NCI-H1417 (cell line): ENCODE measurements at places on chromosomes 6 and 20.

- no peak for DNase-seq
Measured at GRCh38 chr6:43088654-43089056, 12.5 kb downstream of the PTK7 start.

DNA sequence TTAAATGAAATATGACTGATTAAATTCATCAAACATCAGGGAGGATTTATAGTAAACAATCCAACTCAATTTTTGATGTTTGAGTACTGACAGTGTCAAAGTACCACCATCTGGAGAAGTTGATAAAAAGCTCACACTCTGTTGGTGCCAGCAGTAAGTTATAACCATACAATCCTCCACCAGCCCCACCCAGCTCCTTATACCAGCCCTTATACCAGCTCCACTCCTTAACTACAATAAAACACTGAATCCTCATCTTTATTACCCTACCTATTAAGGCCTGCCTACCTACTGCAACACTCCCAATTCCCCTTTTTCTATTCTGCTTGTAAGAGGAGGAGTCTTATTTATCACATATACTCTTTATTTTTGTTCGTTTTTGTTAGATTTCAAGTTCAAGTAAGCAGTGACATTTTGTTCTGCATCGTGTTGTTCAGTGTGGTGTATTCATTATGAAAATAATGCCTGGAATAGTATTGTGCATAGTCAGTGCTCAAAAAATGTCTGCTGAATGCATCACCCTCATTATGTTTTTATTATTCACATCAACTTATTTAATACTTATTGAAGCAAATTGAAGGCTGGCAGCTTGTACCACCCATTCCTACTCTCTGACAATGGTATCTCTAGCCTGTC, 954.7 kb upstream of the ADGRB3 start:
- no peak for DNase-seq

GRCh38 chr6:107293350-107293749, 166.0 kb downstream of the PDSS2 start:
- DNase-seq = no peak

GRCh38 chr20:62406635-62407176, 379 bp downstream of the CABLES2 start:
- peak; percentile 55 for DNase-seq

- peak; percentile 99 for DNase-seq
Measured at GRCh38 chr6:99424761-99425646, at the start of gene PNISR. Gene PNISR (minus strand): TSS chr6:99425308. CDS start chr6:99414659, 10,649 bp downstream.

- no peak for DNase-seq
Measured at GRCh38 chr6:20808439-20808838, 274.2 kb downstream of the CDKAL1 start.

- DNase-seq = no peak
Measured at GRCh38 chr6:25995507-25995906, 32.9 kb downstream of the TRIM38 start.

GRCh38 chr6:41781366-41781730, 766 bp downstream of the PRICKLE4 start:
- no peak for DNase-seq

DNA sequence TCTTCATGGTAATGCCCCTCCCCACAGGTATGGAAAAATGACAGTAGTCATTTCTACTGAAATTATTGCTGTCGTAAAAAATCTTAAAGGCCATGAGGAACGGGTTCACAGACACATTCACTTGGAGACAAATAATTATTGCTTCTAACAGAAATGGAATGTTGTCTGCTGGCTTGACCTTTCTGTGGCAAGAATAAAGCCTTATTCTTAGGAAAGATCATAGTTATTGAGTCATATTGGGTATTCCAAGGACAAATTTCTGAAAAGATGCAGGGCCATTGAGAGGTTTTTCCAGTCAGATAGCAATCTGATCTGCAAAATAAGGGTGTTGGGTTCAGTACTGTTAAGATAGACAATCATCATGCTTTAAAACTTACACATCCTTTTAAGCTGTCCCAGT, 29.2 kb downstream of the AKAP7 start:
- DNase-seq = no peak

GRCh38 chr20:58832457-58832856, 18.2 kb downstream of the GNAS-AS1 start:
- no peak for DNase-seq

GRCh38 chr6:130150906-130151305, 71.8 kb downstream of the SAMD3 start:
- no peak for DNase-seq

GRCh38 chr20:36472637-36473090, 68.7 kb upstream of the MYL9 start:
- no peak for DNase-seq

DNA sequence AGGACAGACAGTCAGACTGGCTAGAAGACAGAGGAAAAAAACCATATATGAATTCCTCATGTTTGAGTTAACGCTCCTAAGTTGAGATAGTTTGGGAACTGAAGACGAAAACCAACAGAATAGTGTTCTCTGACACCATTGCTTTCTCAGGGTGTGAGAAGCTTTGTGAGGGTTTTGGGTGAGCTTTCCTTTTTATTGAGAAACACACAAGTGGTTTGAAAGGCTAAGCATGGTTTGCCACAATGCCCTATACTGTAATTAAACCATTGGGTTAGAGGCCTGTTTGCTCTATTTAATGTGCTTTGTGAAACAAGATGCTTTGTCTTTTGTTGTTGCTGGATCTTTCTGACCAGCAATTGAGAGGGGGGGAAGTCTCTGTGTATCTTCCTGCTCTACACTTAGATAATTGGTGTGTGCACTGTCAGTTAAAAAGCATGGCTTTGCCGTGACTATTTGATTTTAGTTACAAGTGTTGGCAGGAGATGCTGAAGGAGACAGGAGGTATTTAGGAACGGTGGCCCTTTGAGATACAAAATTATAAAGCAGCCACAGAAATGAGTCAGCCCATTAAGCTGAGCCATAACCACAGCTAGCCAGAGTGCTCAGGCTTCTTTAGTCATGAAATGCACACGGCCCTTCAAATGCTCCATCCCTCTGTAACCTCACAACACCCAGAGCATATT, 273.0 kb upstream of the PREP start:
- peak; percentile 87 for DNase-seq

DNA sequence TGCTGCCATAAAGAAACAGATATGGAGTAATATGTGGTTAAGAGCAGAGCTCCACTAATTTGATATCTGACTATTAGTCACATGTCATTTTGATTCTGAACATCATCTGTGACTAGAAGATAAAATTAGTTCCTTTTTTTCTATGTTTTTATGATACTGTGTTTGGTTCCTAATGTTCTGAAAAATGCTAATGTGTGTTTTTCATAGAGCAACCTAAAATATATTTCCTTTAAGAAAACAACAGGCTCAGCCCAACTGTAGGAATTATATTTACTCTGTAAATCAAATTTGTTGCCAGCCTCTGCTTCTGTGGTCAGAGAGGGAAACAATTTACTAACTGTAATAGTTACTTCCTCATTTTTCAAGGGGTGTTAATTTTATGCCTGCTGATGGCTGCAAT, 33.3 kb upstream of the TXLNB start:
- no peak for DNase-seq

DNA sequence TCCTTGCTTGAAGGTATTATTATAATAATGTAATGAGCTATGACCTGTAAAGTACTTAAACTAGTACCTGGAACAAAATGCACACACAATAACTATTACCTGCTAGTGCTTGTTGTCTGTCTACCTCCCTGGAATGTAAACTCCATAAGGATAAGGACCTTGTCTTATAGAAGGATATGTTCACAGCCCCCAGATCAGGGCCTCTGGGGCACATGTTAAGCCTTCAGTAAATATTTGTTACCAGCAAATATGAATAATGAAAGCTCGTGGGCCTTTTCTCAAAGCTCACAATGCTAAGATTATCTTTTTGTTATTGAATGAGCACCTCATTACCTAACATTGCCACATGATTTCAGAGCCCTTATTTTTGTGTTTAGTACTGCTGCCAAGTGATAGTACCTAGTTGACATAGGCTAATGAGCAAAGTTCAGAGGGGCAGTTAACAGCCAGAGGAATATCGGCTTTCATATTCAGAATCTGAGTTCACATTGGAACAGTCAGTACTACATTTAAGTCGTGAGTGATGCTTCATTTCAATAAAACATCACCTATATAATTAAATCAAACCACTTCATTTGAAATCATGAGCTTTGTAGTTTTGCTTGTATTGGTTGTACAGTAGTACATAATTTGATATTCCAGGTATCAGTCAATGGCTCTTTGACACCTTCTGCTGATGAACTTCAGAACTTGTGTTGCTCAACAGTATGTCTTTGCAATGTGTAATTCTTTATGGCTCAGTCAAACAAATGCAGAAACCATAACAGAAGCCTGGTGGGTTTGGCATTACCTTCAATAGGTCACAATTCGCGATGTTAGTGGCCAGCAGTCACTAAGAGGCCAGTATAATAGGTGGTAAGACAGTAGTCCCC, 11.8 kb upstream of the SMLR1 start:
- no peak for DNase-seq

DNA sequence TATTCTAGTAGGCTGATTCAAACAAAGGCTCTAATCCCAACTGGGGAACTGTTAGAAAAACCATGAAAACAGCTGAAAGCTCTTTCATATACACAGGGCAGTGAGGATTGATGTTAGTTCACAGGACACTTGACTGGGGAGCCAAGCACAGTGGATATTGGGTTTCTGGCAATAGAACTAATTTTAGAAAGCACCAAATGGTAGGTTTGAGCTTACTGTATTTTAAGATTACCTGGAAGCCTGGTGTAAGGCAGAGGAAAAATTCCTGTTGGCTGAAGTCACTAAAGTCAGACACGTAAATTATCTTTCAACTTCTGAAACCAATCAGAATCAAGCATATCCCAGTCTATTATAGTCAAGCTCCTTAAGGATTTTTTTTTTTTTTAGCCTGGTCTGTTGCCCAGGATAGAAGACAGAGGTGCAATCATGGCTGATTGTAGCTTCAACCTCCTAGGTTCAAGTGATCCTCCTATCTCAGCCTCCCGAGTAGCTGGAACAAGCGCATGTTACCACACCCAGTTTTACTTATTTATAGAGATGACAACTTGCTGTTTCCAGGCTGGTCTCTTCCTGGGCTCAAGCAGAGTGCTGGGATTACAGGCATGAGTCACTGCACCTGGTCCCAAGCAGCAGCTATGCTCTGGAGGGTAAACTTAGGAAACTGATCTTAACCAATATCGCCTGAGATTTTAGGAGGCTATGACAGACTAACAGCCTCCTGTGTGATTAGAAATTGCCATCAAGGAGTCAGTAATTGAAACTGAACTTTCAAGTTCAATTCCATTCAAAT, 32.5 kb upstream of the SYNCRIP start:
- DNase-seq = no peak

DNA sequence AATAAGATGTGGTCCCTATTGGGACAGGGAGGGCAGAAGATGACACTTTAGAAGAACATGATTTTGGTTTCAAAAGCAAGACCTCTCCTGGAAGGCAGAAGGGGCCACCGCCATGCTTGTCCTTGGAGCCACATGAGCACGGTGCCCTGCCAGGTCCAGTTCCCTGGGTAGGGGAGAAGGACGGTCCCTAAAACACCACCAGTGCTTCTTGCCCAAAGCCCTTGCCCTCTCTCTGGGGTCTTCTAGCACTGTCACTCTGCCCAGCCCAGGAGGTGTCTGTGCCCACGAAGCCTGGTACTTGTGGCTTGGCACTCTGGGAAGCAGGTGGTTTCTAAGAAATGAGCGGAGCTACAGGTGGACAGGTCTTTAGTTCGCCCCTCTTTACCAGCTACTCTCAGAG, 46.0 kb downstream of the PLCG1 start:
- DNase-seq = no peak

GRCh38 chr20:18729231-18729825, 84.3 kb upstream of the SCP2D1 start:
- no peak for DNase-seq

DNA sequence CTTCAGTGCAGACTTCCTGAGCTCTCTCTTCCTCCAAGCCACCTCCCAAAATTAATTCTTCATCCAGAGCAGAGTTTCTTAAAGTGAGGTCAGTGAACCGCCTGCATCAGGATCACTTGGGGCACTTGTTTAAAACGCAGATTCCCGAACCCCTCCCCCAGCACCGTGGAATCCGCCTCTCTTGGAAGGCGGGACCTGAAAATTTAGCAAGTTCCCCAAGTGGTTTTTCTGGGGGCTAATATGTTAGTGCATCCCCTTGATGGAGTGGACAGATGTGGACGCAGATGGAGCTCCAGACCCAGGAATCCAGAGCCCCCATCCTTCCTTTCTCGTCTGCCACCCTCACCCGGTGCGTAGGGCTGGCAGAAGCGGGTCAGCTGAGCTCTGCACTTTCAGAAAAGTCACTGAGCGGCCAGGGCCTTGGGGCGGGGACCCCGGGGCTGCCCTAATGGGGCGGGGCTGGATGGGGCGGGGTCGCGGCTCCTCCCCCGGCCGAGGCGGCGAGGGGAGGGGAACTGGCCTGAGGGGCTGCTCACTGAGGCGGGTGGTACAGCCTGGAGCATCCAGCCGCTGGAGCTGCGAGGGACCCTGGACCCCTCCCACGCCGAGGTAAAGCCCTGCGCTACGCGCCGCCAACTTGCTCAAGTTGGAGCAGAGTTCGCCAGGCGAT, at the start of the genes DEFB124 and REM1:
Gene DEFB124, minus strand, starts transcription at position 370 of the 670 bp plus-strand sequence. CDS start 2,114 bp downstream, outside the sequence.
Gene REM1, plus strand, starts transcription at position 531 of the 670 bp plus-strand sequence. CDS start 1,158 bp downstream, outside the sequence.
- DNase-seq = no peak

DNA sequence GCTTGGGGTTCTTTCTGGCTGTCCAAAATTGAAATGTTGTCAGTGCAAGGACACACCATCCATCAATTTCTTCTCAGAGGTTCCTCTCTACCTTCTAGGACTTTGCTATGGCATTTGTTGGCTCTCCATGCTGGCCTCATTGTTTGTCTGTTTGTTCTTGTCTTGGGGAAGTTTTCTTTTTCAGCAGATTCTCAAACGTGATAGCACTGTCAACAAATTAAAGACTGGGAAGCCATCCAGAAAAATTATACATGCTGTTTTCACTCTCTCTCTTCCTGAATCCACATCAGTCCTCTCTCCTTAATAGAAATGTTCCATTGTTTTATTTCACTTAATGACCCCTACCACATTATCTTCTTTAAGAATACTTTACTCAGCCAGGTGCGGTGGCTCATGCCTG, 130.4 kb downstream of the PCSK2 start:
- peak; percentile 12 for DNase-seq

DNA sequence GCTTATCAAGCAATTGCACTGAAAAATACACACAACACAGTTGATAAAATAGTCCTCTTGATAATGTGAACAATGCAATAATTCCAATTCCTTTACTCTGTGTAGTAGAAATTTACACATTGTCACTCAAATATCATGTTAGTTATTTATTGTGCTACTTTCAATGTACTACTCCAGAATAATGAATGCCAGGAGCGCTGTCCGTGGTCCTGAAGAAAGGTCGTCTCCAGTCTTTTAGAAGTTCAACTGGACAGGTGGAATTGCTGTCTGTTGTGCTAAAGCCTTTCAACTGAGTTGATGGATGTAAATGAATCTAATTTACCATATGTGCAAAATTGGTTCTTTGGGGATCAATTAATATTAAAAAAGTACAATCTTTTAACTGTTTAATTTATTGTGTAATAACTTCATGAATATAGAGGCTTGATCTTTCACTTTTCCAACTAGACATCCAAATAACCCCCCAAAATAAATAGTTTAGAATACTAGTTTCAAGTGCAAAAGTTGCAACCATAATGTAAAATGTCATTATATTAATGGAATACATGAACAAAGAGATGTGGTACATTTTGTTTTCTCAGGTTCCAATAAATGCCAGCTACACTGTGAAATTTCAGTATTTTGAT, 3.2 kb downstream of the GRIK2 start:
- peak; percentile 8 for DNase-seq

- DNase-seq = no peak
Measured at GRCh38 chr20:51116765-51117686, 94.1 kb upstream of the KCNG1 start.
